Sciatic nerve (tissue), 2 donors: ENCODE measurements at places on chromosomes 7 and 10. TPM values are rescaled to one million over a fixed set of nuclear protein-coding genes. Genes with fewer than 3 reads are reported as not detected.

CYP3A5 gene
- 4.6 TPM for total RNA-seq

GALNT17 gene
- 65.4 TPM for total RNA-seq

CALHM1 gene
- total RNA-seq = not detected

MOSPD3 gene
- total RNA-seq = 23.0 TPM

TFPI2 gene
- total RNA-seq = 4.1 TPM

PPP1R17 gene
- total RNA-seq = not detected

ADCY1 gene
- 5.5 TPM for total RNA-seq

GIMAP8 gene
- 22.4 TPM for total RNA-seq

ADRB1 gene
- 0.76 TPM for total RNA-seq

MACROH2A2 gene
- 6.7 TPM for total RNA-seq

EBLN1 gene
- total RNA-seq = not detected

DENND2A gene
- 37.6 TPM for total RNA-seq

RGR gene
- 2.4 TPM for total RNA-seq

CPXM2 gene
- total RNA-seq = 81.6 TPM

CNPY1 gene
- not detected for total RNA-seq

ANXA11 gene
- total RNA-seq = 205 TPM

LIPF gene
- total RNA-seq = not detected

- DNase-seq = no peak
Observed at GRCh38 chr7:113404245-113404644, 285.9 kb upstream of the SMIM30 start.

DNA sequence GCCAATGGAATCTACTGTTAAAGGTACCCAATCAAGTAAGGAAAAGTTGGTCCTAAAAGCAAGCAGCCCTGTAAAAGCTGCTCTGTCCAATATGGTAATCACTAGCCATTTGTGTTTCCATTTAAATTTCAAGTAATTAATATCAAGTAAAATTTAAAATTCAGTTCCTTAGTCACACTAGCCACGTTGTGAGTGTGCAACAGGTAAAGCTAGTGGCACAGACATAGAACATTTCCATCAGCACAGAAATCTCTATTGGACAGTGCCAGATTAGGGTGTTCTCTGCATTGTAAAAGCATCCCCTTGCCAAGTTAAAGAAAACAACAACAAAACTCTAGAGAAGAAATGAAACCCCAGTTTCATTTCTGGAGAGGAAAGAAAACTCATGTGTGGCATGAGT is 4.4 kb downstream of the CAV1 start:
- DNase-seq = no peak

- no peak for DNase-seq
Observed at GRCh38 chr10:26857991-26858706, 2.6 kb downstream of the ABI1 start.

DNA sequence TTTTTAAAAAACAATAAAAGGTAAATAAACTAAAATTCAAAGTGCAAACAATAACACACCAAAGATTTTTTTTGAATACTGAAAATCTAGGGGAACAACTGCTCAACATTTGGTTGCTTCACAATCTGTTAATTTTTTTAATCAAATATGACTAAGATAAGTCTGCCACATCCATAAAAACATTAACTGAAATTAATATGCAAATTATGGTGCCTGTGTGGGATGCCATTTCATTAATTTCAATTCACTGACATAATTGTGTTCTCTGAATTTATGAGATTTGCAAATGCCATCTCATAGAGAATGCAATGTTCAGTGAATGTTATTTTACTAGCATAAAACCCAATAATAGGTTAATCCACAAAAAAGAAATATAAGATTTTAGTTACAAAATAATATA is 233.8 kb downstream of the LRRN3 start:
- no peak for DNase-seq

- DNase-seq = no peak
Observed at GRCh38 chr10:52597189-52597863, 175.3 kb downstream of the MBL2 start.

GRCh38 chr7:136956232-136956631 is 87.8 kb downstream of the CHRM2 start:
- no peak for DNase-seq

GRCh38 chr10:31836569-31837406 is 91.8 kb downstream of the ARHGAP12 start:
- no peak for DNase-seq

DNA sequence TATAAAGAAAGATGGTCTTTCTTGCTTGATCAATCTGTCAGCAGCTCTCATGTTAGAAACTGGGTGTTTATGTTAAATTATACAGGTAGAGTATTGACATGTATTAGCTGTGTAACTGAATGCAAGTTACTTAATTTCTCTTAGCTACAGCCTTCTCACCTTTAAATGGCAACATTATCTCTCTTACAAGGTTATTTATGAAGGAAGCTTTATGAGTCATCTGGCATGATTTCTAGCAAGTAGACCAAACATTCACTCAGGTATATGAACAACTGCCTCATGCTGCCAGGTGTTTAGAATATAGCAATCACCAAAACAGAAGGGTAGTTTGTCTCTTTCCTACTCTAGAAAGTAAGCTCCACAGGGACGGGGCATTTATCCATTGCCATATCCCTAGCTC is 8.5 kb downstream of the ARL4A start:
- DNase-seq = no peak

DNA sequence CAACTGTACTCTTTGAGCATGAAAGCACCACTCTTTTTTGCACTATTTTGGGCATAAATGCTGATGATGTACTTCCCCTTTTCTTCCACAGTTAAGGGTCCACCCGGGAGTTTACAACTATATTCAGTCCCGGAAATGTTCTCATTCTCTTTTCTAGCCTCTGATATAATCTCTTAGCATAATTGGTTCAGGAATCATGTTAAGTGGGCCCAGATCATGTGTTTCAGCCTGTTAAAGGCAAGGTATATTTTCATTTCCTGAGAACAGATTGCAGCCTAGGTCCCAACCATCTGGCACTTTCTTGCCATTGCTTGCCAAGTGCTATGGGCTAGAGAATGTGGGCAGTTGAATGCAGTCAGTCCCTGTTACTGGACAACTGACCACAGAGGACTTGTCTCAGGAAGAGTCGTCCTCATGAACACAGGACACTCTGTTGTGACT is 111.4 kb upstream of the GLCCI1 start:
- no peak for DNase-seq

GRCh38 chr7:72317341-72317740 is 94.8 kb downstream of the CALN1 start:
- DNase-seq = no peak

DNA sequence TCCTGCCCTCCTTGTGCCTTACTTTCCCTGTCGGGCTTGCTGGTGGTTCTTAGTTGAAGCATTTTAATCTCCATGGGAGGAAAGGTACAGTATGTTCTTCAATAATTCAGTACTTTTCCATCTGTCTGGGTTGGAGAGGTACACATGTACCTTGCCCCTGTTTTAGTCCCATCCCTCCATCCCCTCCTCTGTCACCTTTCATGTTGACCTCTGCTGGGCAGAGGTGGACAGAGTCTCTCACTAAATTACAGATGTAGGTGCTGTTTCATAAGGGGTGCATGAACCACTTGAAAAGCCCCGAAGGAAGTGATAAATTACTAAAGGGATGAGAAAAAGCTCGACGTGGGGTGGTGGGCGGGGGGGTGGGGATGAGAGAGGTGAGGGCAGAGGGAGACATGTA is 5.4 kb downstream of the AGFG2 start:
- no peak for DNase-seq

- DNase-seq = no peak
Observed at GRCh38 chr7:134014935-134015334, 112.2 kb upstream of the LRGUK start.

DNA sequence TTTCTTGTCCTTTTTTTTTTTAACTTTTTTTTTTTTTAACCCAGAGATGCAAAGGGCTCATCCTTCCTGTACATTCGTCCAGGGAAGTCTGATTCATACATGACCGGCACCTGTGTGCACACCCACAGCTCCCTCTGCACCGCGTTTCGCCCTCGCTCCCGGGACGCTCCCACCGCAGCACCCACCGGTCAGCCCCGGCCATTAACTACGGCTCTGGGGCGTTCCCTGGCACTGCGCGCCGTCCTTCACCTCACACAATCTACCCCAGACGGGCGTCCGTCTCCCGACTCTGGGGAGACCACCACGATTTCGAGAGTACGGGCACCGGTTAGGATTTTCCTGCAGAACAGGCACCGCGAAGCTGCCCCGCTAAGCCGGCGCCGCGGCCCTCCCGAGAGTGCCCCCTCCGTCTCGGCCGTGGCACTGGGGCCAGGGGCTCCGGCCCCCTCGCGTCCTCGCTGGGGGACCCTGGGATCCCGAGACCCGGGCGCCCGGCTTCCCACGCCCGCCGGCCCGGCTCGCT is 452 bp downstream of the ATE1 start:
- peak; percentile 75 for DNase-seq

GRCh38 chr7:53602817-53603418 is 567.5 kb downstream of the POM121L12 start:
- DNase-seq = no peak

DNA sequence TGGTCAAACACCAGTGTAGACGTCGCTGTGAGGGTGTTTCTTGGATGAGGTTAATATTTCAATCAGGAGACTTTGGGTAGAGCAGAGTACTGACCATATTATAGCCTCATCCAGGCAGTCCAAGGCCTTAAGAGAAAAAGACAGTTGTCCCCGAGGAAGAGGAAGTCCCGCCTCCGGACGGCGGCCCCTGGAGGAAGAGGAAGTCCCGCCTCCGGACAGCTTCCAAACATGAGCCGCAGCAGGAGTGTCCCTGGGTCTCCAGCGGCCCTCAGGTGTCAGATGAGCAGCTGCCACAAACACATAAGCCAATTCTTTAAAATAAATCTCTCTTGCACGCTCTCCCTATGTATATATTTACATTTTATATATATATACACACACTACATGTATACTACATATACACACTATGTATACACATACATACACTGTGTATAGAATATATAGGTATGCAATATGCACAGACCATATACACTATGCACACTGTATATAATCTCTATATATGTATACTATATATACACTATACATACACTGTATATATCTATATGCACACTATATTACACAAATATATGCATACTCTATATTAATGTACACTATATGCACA is 37.5 kb downstream of the PWWP2B start:
- no peak for DNase-seq

DNA sequence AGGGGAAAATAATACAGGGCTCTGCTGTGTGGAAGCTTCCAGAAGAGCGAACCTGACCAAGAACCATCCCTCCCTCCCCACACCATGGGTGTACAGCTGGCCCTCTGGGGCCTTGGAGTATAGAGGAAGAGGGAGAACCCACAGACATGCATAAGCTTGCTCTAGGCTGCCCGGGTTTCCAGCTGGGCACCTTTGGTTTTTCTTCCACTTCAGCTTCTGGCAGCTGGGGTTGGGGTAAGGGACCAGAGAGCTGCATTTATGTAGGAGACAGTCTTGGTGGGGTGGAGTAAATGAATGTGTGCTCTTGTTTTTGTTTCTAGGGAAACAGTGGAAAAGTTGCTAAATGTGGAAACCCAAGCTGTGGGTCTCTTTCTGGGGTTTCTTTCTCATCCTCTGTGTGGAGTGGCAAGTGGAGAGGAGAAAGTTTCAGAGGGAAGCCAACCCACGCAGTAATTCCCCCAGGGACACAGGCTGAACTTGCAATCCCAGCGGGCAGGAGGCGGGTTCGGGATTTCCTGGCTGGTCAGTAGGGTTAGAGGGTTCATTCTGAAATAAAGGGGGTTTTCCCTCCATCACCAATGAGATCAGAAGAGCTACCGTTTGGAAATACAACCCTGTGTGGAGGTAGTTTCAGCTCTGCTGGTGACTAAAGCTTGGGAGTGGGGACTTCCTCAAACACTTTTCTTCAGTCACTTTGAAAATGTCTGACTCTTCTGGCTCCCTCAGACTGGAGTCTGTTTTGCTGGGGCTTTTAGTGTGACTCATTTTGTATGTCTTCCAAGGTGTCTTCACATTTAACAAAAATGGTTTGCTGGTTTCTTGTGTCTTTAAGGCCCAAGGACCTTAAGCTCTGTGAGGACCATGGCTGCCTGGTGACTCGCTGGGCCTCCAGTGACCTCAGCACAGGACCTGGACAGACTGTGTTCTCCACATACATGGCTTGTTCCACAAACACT is 22.2 kb upstream of the SRGN start:
- no peak for DNase-seq

GRCh38 chr7:26202019-26202990 is 760 bp downstream of the CBX3 start:
- peak; percentile 85 for DNase-seq

DNA sequence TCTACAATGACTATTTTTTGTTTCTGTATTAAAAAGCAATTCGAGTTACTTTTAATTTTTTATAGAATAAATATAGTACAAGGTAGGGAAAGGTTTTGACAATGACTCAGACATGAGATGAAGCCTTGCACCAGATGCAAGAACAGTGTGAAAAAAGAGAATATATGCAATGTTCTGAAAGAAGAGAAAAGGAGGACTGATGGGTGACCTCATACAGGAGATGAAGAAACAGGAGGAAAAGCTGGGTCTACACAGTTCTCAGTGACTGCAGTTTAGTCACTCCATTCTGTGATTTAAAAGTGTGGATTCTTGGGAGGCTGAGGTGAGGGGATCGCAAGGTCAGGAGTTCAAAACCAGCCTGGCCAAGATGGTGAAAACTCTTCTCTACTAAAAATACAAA is 38.3 kb upstream of the YAE1 start:
- DNase-seq = no peak

DNA sequence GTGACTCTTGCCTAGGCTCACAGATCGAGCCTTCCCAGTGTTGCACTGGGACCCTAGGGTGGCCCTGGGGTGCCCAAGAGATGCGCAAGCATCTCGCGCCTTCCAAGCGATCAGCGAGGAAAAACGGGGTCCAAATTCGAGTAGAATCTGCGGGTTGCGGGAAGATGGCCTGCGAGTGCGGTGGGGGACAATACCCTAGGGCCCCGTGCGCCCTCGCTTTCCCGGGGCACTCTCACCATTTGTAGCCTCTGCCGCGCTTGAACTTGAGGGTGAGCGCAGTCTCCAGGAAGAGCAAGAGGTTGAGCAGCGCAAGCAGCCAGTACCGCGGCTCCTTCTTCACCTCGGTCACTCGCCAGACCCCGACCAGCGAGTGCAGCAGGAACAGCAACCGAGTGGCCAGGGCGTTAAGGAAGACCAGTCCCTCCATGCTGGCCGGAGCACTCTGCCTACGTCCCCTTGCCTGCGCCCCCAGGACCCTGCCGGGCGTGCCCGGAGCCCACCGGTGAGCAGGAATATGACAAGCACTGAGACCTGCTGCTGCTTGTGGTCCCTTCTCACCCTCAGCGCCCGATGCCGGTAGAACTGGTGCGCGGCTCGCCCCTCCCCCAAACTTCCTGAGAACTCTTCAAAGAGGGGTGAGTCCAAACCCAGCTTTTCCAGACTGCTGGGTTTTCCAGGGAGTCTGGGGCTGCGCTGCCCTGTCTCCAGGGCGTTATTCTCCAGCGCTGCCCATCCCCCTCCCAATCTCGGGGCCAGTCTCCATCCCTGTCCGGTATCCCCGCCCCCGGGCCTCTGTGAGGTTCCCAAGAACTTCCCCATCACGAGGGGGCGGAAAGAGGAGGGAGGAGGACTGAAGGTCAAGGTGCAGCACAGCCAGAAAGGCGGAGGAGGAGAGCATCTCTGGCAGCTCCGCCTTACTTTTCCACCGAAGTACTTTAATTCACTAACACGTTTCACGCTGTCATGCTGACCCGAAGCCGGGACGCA is at the start of gene TMEM26:
Gene TMEM26 (minus strand): TSS at position 727 of the 987 bp plus-strand sequence. CDS start 300 bp downstream, at position 427.
- DNase-seq = peak; percentile 78
